ENCODE measurements at places on chromosomes 2 and 18.

DNA sequence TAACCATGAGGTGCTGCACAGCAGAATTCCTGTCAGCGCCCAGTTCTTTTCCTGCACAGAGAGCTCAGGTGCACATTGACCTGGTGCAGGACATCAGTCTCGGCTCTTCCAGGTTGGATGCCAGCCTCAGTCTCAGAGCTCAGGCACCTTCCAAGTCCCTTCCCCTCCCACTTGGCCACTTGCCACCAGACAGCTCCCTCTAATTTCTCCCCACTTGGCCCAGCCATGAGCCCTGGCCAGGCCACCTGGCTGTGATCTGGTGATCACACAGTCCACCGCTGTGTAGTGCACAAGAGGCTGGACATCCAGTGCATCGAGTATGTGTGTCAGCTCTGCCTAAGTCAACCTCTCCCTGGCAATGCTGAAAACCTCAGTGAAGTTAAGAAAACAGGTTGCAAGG, 336.6 kb upstream of the MYT1L start:
- DNase-seq: no peak

DNA sequence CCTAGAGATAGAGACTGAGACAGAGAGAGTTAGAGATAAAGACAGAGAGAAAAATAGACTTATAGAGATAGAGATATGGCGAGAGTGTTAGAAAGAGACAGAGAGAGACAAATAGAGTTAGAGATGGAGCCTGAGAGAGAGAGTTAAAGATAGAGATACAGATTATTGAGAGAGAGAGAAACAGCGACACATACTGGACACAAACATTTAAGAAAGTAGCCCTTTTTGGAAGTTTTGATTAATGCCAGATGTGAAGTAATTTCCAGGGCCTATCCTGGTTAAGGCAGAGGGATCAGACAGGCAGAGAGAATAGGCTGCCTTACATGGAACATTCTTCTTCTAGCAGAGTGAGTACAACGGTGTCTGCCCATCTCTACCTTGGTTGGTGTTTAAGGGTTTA, 311.6 kb upstream of the CDH7 start:
- peak; percentile 51 for DNase-seq

- DNase-seq: no peak
These were observed 314.4 kb upstream of the ZEB2 start for GRCh38 chr2:144834363-144834762.

DNA sequence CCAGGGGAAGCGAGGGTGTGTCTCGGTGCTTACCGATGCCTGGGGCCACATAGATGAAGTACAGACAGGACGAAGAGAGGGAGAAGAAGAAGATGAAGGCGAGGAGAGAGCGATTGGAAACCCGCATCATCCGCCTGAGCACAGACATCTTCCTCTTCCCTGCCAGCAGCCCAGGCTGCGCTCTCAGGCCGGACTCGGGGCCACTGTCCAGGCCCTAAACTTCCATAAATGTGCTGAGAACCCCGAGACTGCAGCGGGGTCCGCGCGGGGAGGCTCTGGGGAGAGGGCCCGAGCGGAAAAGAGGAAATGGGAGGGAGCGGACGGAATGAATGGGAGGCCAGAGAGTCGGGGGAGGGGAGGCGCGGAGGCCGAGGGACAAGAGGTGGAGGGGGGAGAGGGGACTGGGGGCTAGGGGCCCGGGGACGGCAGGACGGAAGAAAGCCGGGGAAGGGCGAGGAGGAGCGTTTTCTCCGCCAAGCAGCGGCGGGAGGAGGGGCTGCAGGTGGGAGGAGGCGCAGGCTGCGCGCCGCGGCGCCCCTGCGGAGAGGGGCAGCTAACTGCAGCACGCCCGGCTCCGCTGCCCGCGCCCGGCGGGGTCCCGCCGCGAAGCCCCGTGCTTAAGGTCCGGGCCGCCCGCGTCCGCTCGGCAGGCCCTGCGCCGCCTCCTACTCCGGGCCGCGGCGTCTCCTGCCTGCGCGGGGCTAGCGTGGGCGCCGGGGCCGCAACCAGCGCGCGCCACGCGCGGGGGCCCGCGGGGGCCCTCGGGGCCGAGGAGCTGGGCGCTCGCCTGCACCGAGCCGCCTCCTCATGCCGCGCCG, at the start of gene B4GALT6:
Gene B4GALT6 (minus strand): TSS at position 303 of the 818 bp plus-strand sequence. CDS start 155 bp downstream, at position 148.
- peak; percentile 14 for DNase-seq

GRCh38 chr2:142716463-142717242, 160.8 kb upstream of the KYNU start:
- peak; percentile 77 for DNase-seq

DNA sequence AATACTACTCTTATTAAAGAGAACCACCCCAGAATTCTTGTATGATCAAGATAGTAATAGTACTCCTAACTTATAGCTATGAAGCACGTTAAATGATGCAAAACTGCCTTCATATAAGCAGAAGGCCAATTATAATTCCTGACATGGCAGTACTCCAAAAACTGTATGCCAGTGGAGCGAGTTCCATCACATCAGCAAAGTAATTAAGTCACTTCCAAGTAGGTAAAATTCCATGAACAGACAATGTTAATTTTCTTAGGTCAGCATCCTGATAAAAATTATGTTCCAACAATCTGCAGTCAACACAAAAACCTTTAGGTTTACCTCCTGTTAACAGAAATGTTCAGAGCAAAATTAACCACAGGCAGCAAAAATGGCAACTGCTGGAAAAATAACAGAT, 136.7 kb downstream of the CDH2 start:
- DNase-seq: no peak

DNA sequence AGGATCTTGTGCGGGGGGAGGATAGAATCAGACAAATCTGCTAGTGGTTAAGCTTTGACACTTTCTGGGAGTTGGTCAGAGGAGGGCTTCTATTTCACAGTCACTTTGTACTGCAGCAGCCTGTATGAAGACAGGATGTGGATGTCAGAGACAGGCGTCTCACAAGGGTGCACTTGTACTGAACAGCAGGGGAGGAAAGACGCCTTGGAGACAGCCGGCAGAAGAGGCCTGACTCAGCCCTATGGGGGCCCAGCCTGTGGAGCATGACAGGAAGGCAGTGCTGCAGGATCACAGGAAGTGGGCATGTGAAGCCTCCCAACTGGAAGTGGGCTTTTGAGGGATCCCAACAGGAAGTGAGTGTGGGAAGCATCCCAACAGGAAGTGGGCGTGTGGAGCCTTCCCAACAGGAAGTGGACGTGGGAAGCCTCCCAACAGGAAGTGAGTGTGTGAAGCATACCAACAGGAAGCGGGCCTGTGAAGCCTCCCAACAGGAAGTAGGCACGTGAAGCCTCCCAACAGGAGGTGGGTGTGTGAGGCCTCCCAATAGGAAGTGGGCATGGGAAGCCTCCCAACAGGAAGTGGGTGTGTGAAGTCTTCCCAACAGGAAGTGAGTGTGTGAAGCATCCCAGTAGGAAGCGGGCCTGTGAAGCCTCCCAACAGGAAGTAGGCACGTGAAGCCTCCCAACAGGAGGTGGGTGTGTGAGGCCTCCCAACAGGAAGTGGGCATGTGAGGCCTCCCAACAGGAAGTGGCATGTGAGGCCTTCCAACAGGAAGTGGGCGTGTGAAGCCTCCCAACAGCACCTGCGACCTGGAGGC, 212.3 kb downstream of the SNTG2 start:
- peak; percentile 66 for DNase-seq

- peak; percentile 49 for DNase-seq
These were observed 212.4 kb upstream of the CWC22 start for GRCh38 chr2:180219491-180219890.

DNA sequence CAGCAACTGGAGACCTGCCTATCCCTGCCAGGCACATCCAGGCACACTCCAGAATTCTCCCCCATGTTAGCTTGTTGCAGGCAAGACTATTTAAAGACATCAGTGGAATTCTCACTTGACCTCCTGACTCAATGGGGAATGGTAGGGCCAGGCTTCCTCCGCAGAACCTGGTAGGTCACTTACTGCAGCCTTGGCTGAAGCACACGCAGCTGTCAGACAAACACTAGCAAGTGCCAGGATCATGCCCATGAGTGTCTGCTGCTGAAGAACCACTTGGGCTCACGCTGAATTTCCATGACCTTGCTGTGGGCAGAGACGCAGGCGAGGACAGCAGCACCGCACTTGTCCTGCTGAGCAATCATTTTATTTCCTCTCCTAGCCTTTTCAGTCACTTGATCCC, 3.2 kb downstream of the LRRC30 start:
- no peak for DNase-seq

GRCh38 chr2:229635371-229635680, 79.0 kb downstream of the DNER start:
- no peak for DNase-seq

DNA sequence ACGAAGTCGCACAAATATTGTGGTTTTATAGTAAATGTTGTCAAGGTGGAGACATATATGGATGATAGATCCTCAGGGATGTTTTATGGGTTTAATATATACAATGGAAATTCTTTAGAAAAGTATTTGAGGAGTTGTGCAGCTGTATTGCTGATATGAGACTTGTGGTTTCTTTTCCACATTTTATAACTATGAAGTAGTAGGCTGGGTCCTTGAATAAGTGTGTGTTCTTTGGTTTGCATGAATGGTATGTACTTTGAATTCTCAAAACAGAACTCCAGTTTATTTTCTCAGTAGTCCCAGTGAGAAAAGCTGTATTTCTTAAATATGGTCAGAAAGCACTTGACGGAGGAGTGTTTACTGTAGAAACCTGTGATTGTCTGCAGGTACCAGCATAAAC, 42.4 kb downstream of the PLCL1 start:
- DNase-seq: peak; percentile 57

DNA sequence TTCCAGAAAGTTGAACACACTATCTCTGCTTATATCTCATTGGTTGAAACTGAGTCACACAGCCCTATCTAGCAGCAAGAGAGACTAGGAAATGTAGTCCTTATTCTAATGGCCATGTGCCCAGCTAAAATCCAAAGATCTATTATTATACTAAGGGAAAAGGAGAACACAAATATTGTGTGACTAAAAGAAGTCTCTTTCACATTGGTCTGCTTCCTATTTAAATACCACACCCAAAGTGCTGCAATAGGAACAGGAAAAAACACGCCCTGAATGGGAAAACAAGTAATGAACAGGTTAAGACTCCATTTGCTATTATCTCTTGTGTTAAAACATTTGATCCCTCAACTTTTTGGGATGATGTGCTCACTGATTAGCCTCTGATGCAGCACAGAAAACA, 86.8 kb upstream of the BARD1 start:
- no peak for DNase-seq

GRCh38 chr2:186590759-186591505, 1.1 kb downstream of the ITGAV start:
- peak; percentile 46 for DNase-seq

GRCh38 chr2:3601561-3602271, 6.8 kb downstream of the COLEC11 start:
- no peak for DNase-seq

- DNase-seq: no peak
These were observed 516.6 kb upstream of the NXPH2 start for GRCh38 chr2:139296672-139297209.

- no peak for DNase-seq
These were observed 28.0 kb upstream of the WDR75 start for GRCh38 chr2:189413249-189413648.

GRCh38 chr2:239926587-239927232, 98.4 kb downstream of the NDUFA10 start:
- no peak for DNase-seq

DNA sequence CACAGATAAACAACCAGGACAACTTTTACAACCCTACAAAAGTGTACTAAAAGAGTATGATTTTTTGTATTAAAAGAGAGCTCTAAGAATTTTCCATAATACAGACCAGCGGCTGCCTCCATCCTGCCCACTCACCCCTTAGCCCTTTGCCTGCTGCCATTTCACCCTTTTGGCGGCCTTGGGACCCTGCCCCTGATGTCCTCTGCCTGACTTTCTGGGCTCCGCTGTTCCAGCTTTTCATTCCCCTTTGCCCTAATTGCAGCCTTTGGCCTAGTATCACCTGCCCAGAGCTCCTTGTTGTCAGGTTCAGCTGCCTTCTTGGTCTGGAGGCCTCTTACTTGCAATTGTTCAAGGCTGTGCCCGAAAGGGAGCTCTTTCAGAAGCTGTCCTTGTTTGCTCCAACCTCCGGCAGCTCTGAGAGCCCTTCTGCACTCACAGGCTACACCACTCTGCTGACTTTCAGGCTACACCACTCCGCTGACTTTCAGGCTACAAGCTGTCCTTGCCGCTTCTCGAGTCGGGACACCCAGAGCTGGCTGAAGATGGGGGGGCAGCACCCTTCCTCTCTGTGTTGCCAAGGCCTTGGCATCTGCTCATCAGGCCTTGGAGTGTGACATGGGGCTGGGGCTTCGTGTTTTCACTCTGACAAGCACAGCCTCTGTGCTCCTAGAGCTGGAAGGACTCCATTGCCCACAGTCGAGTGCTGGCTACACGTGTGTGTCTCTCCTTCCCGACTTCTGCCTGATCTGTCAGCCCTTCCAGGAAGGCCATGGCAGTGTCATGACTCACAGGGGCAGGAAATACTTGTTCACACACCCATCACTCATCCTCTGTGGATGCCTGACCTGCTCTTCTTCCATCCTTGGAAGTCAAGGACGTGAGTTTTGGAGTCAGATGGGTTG, 43.1 kb upstream of the HDAC4 start:
- peak; percentile 49 for DNase-seq

DNA sequence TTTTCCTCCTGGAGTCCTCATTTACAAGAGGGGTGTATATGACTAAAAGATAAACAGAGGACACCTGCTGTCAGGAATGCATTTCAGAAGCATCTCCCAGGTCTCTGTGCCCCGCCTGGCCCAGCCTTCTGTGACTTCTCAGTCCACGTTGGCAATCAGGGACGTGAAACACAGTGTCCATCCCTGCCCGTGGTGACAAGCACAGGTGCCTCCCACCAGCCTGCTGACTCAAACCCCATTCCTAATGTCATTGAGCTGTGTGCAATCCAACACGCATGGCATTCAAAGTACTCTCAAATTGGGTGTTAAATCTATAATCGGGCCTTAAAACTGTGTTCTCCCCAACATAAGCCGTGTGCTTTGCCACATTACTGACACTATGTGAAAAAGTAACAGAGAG, 343.2 kb downstream of the EIPR1 start:
- DNase-seq: no peak
